Cerebellar nuclear complex (tissue), 1 donor: ENCODE measurements at places on chromosomes 13 and 19.

- DNase-seq, result no peak
Measured at GRCh38 chr19:18790566-18791314, at the start of gene COMP. TSS of gene COMP (minus strand) at chr19:18791305. CDS start at chr19:18791269, 36 bp downstream.

- no peak for DNase-seq
Measured at GRCh38 chr13:102620516-102620915, 23.7 kb downstream of the TPP2 start.

DNA sequence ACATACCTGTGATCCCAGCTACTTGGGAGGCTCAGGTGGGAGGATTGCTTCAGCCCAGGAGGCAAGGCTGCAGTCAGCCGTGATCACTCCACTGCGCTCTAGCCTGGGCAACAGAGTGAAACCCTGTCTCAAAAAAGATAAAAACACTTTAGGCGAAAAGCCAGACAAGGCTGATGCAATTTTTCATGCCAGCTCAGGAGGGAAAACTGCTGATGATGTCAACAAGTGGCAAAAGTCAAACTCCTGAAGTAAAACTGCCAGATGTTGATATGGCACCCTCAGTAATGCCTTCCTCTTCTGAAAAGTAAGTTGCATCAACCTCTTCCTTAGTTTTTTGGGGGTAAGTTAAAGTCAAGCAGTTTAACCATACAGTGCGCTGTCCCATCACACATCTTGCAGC lies 15.6 kb downstream of the ZNF599 start:
- DNase-seq, result no peak

GRCh38 chr13:72643311-72643989 lies 84.0 kb downstream of the MZT1 start:
- no peak for DNase-seq

GRCh38 chr13:111654531-111654930 lies 334.1 kb downstream of the TEX29 start:
- DNase-seq, result no peak

GRCh38 chr13:114065926-114066774 lies 66.3 kb downstream of the RASA3 start:
- no peak for DNase-seq

GRCh38 chr19:49231804-49232203 lies 74.2 kb downstream of the TRPM4 start:
- DNase-seq, result no peak

DNA sequence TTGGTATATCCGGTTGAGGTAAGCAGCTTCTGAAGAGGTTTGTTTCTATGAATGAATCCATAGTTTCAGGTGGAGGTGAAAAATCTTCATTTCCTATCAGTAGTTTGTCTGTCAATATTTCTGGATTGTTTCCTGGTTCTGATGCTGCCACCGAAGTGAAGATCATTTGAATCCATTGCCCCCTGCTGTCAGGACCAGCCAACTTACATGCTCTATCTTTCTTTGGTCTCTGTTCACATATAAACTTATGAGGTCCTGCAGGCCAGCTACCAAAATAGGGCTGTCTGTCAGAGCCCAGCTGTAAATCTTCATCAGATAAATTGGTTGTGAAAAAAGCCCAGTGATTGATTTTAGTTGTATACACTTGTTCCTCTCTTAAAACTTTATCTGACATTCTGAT lies 15.2 kb upstream of the N4BP2L1 start:
- no peak for DNase-seq
